Fibroblast of skin of left biceps (primary cell): ENCODE measurements at places on chromosomes 6 and 20.
A peak's percentile ranks its signal among the peaks of the same experiment; 100 is the strongest.

- DNase-seq: no peak
Measured at GRCh38 chr20:34389954-34390555, 27.0 kb downstream of the ITCH start.

- no peak for DNase-seq
Measured at GRCh38 chr6:42158011-42158410, 15.2 kb upstream of the GUCA1A start.

DNA sequence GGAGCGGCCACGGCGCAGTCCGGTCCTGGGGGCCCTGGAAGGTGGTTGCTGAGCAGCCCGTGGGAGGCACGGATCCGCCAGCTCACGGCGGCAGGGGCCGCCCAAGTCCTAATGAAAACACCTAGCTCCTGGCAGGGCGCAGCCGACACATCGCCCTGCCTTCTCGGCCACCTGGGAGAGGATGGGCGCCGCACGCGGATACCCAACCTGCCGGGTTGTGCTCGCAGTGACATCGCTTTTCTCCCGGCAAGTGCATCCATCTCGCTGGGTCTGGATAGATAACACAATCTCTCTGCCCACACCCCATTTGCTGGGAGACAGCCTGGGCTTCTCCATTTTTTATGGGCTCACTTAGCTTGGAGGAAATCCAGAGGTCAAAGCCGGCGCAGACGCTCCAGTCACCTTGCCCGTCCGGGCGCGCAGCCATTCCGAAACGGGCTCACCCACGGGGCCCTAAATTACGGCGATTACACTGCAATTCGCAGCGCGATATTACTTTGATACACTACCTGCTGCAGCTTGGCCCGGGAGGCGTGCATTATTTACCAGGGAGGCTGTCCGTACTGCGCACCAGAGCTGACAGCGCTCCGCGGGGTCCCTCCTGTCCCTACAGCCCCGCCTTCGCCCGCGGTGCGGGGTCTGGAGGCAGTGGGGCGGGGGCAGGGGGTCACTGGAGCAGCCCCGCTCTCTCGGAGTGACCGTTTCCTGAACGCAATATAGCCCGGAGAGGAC lies 36.2 kb upstream of the CCDC167 start:
- DNase-seq: no peak

GRCh38 chr6:49799090-49799489 lies 12.0 kb upstream of the PGK2 start:
- no peak for DNase-seq

GRCh38 chr6:130748041-130748440 lies 79.2 kb upstream of the SMLR1 start:
- no peak for DNase-seq

DNA sequence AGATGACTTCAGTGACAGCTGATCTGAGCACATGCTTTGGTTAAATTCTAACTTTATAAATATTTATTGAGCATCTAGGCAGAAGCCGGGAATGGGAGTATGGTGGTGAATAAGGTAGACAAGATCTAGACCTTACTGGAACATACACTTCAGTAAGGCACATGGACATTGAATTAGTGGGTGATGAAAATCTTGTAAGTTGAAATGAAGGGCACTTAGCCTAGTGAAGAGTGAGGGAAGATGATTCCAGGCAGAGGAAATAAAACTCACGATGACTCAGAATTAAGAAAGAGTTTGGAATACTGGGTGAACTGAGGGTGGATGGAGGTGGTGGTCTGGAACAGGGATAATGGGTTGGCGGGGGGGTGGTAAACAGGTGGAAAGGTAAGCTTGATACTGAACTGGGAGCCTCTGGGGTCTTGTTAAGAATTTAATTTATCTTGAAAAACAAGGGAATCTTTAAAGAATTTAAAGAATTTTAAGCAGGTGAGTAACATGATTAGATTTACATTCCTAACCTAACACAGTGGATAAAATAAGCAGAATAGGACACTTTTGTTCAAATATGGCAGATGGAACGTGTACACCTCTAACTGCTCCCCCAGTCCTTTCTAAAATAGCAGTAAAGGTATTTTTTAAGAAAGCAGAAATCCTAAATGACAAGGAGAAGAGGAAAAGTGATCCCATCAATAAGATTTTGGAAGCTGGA lies 75.2 kb upstream of the ARHGAP18 start:
- DNase-seq: no peak

DNA sequence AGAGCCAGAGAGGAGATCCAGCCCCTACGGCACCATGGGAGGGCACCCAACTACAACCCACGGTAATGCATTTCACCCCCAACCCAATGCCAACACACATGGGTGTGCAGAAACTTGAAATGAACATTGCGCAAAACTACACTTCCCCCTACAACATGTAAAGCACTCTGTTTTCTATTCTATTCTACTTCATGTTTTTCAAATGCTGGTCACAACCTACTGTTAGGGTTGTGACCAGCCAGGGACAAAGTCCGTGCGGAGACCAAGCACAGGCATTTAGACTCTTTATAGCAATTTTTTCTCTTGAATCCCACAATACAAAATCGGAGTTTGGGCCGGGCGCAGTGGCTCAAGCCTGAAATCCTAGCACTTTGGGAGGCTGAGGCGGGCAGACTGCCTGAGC lies 90.6 kb downstream of the MRPL14 start:
- no peak for DNase-seq

DNA sequence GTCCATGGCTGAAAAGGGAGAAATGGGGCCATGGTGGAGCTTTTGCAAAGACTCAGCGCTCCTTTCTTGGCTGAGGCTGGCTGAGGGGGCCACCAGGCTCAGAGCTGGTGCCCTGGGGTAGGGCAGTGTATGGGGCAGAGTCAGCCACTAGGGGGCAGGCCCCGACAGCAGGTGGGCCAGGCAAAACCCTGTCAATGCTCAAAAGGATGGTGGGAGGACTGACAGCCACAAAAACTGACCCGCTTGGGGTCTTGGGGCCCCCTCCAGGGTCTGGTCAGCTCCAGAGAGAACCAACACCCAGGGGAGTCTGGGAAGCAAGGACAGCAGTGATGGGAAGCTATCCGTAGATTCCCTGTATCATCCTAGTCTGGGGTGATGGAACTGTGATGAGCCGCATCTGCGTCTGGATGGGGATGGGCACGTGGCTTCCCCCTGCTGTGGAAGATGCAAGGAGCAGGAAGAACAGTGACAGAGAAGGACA lies 306.9 kb downstream of the DHX35 start:
- DNase-seq: no peak

DNA sequence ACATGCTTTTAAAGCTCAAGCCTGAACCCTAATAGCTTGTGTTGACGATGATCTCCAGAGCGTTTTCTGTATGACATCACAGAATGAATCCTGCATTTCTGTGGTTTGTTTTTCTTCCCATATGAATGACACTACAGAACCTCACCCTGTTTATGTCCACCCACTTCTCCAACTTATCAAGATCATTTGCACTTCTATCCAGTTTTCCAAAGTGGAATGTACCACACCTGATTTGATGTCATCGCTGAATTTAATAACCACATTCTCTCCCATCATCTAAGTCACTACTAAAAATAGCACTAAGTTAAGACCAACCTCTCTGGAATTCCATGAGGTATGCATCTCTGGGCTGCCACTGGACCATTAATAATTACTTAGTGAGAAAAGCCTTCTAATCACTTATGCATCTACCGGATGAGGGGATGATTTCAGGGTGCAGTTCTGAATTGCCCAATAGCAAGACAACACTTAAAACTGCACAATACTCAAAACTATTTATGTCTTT lies 33.3 kb upstream of the CITED2 start:
- DNase-seq: peak; percentile 94

DNA sequence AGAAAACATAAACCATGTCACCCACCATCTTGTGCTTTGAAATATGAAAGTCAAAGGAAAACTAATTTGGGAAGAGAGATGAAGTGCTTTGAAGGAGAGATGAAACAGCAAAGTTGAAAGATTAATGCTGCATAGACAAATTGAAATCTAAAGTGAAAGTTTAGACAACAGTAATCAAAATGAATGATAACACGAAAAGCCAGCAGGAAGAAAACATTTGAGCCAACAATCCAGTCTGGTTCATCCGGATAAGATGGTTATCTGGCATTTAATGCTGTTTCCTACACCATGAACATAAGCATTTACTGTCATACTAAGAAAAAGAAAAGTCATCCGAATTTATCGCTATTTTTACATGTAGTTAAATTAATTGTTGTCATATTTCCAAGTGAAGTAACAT lies 595 bp downstream of the HAO1 start:
- DNase-seq: no peak

DNA sequence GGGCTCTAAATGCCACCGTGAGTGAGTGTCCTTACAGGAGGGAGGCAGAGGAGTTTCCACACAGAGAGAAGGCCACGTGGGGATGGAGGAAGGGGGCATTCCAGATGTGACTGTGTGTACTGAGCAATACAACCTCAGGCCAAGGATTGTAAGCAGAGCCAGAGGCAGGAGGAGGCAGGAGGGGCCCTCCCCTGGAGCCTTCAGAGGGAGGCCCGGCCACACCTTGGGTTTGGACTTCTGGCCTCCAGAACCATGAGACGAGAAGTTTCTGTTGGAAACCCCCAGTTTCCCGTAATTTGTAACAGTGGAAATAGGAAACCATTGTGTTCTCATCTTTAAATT lies 9.3 kb upstream of the KIF25 start:
- DNase-seq: no peak

GRCh38 chr20:25686081-25687067 lies 10.3 kb downstream of the ZNF337 start:
- DNase-seq: no peak

DNA sequence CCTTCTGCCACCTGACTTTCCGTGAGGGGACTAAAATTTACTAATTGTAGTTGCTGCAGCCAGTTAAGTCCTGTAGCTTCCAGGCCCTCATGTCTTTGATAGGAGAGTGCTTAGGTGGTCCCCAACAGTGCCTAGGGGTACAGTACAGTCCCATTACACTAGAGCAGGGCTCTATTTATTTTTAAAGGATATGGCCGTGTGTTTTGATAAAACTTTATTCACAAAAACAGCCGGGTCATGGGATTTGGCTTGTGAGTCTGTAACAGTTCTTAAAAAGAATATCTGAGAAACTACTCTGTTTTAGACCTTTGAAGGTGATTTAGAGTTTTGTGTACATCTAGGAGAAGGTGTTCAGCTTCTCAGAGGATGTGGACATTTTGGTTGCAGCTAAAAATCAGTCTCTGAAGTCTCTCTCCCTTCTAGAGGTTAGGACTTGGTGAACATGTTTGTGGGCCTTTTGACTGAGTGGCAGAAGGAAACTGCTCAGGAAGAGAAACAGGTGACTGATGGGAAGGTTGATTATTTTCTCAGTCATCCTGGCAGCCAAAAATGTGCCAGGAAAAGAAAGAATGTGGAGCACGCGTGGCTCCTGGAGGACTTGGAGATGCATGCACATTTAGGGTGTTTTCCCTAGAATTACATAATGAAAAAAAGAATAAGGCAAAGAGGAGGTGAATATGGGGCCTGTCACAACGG lies 57.4 kb downstream of the VAPB start:
- no peak for DNase-seq

DNA sequence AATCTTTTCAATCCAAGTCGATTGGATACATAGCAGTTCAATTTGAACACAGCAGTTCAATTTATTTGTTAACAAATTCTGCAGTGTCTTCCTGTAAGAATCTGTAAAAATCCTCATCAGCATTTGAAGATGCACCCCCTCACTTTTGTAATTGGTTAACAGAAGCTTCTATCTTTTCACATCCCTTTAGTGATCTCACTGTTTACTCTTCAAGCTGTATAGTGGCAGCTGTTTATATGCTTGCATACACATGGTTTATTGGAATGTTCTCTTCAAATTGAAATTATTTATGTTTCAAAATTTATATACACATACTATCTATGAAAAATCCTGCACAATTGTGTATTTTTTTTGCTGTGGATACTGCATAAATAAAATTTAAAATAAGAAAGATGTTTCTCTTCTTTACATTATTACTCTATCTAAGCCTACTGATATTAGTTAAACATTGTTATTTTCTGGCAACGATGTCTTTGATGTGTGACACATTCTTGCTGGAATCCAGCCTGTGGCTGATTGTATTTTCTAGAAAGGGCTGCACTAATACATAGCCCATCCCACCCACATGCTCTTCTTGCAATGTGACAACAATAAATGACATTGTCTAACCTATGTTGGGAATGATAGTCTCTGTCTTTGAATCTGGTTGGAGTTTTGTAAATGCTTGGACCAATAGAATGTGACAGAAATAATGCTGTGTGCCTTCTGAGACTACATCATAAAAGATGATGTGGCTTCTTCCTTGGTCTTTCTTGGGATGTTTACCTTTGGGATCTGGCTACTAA lies 573.0 kb downstream of the CD109 start:
- no peak for DNase-seq

- DNase-seq: no peak
Measured at GRCh38 chr20:63573647-63574131, 350 bp downstream of the HELZ2 start.

GRCh38 chr6:96878143-96878542 lies 19.5 kb downstream of the NDUFAF4 start:
- DNase-seq: no peak

- DNase-seq: no peak
Measured at GRCh38 chr6:165962366-165962765, 205.3 kb downstream of the TBXT start.

DNA sequence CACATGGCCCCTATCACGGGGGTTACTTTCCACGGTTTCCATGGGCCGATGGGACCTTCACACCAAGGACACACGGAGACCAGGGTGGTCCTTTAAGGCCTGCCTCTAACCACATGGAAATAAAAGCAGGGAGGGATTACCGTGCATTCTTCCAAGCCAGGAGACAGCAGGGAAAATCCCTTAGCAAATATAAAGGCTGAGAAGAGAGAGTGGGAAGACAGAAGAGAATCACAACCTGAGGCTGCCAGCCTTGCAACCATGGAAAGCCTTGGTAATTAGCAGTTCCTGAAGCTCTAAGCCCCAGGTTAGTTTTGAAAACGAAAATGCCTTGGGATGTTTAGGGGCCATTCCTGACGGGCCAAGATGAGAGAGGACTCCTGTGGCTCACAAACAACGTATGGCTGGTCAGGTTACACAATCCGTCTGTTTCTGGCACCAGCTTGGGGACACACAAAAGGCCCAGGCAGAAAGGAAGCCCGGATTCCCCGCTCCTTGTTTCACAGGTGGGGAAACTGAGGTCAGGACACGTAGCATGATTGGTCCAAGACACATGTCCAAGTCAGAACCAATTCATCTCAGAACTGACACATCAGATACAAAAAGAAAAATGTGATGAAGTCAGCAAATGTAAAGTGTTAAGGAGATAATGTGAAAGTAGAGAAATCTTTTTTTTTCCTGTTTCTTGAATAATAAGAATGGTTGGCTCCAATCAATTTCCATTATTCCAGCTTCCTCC lies 2.8 kb downstream of the PREX1 start:
- DNase-seq: no peak

DNA sequence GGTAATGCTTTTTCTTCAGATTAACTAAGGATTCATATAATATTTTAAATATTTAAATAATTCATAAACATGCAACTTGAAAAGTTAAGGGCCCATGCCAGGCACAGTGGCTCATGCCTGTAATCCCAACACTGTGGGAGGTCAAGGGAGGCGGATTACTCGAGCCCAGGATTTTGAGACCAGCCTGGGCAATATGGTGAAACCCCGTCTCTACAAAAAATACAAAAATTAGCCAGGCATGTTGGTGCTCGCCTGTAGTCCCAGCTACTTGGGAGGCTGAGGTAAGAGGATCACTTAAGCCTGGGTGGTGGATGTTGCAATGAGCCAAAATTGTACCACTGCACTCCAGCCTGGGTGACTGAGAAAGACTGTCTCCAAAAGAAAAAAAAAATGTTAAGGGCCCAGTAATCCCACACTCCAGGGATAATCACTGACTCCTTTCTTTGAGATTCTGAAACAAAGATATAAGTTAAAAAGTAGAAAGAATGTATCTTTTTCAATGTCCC lies 7.9 kb upstream of the RIN2 start:
- DNase-seq: no peak
